DMS 273 treated with DMSO at 0.1 percent for 48 hours (cell line): ENCODE measurements at places on chromosomes 3 and 15.

DNA sequence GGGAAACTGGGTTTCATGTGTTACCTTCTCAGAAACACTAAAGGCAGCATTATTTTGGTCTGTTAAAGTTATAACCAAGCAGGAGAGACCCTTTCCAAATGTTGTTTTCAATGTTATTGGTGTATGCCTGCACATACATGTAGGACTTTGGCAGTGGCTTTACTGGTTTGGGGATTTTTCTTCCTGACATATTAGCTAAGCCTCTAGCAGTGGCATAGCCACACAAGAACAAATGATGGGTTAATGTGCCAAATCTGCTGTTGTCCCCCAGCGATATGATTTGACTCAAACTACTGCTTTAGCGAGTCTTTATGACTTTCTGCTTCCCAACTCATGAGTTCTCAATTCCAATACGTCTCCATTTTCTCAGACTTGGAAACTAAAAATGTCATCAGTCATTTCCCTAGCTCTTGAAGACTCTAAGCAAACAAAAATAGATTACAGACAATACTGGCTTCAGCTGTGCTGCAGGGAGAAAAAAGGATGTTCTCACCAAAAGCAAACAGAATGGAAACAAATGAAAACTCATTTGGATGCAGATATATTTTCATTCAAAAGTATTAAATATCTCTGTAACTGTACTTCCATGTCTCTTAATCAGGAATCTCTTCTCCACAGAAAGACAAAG is 29.6 kb downstream of the TPM1 start:
- no peak for DNase-seq

GRCh38 chr3:132870541-132870940 is 148.3 kb upstream of the NPHP3 start:
- DNase-seq: no peak

DNA sequence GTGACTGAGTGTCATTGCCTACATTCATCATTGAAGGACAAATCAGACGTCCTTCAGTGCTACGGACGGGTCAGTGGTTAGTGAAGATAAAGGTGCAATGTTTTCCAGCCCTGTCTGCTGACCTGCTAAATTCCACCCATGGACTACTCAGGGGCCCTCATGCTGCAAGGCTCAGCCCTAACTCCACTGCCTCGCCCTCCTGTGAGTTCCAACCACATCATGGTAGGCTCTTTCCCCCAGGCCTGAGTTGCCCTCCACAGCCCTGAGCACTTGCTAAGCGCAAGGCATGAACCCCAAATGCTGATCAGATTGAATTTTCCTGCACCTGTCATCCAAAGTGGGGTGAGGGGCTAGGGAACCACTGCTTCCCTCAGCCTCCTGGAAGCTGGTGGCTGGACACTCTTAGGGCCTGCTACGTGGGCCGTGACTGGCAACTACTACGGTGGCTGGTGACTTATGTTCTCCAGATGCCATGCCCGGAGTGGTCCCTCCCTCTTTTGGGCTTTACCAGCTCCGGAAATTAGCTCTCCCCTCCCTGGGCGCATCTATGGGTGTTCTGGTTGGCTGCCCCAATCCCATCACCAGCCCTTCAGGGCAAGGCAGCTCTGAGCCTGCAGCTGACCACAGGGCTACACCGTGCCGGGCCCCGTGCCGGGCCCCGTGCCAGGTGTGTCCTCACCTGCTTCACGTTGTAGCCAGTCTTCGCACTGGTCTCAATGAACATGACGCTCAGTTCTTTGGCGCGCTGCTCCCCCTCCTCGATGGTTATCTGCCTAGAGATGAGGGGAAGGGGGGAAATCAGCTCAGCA is 32.1 kb downstream of the SRPRB start:
- no peak for DNase-seq

GRCh38 chr3:82384181-82384580 is 622.7 kb upstream of the GBE1 start:
- DNase-seq: no peak

DNA sequence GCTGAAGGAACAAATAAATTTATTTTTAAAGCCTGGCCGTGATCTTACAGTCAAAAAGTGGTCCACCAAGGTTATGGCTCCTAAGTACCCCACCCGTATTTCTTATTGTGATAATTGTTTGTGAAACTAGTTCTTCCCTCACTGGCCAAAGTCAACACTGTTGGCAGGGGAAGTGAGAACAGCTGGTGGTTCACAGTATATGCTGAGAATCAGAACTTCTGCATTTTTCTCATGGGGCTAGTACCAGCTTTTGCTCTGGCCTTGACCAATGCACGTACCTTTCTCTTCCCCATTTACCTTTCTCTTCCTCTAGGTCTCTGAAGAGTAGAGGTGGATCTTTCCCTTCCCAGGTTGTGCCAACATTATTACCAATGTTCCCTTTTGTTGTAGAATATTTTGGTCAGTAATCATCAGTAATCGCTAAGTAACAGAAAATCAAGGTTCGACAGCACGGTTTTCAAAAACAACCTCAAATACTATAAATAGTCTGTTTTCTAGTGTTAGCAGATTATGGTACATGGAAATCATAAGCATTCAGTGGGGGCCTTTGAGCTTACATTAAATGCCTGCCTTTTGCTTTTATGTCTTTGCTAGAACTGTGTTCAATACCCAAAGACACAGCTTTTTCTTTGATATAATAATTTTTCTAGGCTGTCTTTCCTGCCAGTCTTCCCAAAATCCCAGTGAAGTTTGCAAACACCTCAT is 268.0 kb downstream of the LPP start:
- DNase-seq: no peak

GRCh38 chr15:68818066-68818768 is 2.5 kb downstream of the ANP32A start:
- DNase-seq: peak; percentile 14

GRCh38 chr3:169365993-169366915 is 297.3 kb downstream of the MECOM start:
- DNase-seq: no peak

- DNase-seq: no peak
Measured at GRCh38 chr15:50414624-50415023, 9.6 kb upstream of the USP8 start.

GRCh38 chr3:80007522-80007921 is 239.7 kb upstream of the ROBO1 start:
- no peak for DNase-seq

GRCh38 chr15:56356616-56357015 is 8.6 kb upstream of the TEX9 start:
- DNase-seq: no peak

GRCh38 chr15:82315519-82316246 is 33.6 kb downstream of the GOLGA6L10 start:
- no peak for DNase-seq

DNA sequence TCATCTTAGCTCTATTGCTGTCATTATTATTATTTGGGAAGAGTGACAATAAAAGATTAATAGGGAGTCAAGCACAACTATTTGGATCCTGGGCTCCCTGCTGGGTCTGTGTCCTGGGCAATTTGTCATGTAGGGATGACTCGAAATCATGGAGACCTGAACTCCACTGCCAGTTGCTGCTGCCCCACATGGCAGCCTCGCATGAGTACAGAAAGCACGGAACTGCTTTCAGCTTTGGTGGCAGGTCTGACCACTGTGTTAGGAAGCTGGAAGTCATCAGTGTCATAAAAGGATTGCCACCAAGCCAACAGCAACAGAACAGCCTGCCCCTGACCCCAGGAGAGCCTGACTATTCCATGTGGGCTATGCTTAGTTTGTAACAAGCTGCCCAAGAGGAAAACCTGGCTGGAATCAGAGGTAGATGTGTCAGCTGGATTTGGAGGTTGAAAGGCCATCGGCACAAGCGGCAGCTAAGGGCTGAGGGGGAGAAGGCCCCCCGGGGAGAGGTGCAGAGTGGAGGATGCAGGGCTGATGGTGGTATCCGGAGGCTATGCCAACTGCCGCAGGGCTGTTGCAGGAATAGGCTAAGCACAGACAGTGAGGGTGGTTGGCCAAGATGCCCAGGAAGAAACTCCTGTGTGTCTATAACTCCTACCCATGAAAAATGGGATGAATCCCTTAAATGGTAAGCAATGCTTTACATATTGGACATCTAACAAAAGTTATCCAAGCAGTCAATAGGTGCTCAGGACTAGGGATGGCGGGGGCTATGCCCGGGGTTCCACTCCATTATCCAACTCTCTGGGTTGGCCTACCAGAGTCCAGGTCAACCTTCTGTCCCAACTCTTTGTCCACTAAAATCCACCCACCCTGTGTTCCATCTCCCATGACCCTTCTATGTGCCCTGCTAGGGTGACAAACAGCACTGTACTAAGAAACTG is 291.6 kb downstream of the ADAMTS17 start:
- DNase-seq: no peak

DNA sequence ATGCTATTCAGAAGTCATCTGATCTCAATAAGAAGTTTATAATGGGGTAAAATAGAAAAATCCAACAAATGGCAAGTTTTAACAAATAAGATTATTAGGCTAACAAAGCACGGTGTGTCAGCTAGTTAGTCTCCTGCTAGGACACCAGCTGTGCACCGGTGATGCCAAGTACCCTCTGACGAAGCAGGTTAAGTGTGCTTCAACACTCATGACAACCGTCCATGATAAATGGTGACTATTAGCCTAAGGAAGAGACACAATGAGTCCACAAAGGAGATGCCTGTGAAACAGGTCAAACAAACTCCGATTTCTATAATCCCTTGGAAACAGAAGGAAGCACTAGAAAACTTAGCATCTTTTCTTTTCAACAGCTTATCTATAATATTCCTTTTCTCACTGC is 36.5 kb downstream of the ATP13A3 start:
- no peak for DNase-seq

GRCh38 chr3:197466586-197467399 is 89.0 kb downstream of the BDH1 start:
- peak; percentile 76 for DNase-seq

- no peak for DNase-seq
Measured at GRCh38 chr3:128971421-128972100, 22.3 kb downstream of the CFAP92 start.
